PC-9 (cell line): ENCODE measurements at places on chromosomes 13 and 19.

DNA sequence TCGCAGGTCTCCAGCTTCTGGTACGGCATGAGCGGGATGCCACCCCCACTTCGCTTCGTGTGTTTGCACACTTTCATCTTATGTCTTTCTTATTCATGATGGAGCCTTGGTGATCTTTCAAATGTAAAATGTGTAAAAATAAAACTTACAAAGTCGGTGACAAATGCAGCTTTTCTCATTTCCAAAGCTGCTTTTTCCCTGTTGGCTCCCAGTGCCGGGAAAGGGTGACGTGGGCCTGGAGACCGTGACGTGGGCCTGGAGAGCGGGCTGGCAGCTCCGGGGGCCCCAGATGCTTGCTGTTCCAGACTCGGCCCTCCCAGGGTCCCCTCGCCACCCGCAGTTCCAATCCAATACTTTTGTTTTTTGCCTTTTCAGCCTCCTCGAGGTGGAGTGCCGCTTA, 101.4 kb downstream of the KDM4B start:
- no peaks in the 10 kb centered on the region for H3K4me1 ChIP-seq
- no peak overlapping the region for H3K4me3 ChIP-seq
- no peaks in the 10 kb centered on the region for H3K36me3 ChIP-seq
- DNase-seq, result no peak
- no peaks in the 10 kb centered on the region for H3K27me3 ChIP-seq
- no peak overlapping the region for H3K27ac ChIP-seq

GRCh38 chr13:75764251-75764925, 128.3 kb downstream of the LMO7 start:
- no peaks in the 10 kb centered on the region for H3K27me3 ChIP-seq
- H3K4me3 ChIP-seq, result peak overlapping the region; percentile 59; the same call in 1 of the 2 replicates
- DNase-seq, result no peak
- no peak overlapping the region for H3K27ac ChIP-seq
- peaks cover 37% of the 10 kb centered on the region; the same call in 1 of the 2 replicates for H3K36me3 ChIP-seq
- H3K4me1 ChIP-seq, result peaks cover 29% of the 10 kb centered on the region

DNA sequence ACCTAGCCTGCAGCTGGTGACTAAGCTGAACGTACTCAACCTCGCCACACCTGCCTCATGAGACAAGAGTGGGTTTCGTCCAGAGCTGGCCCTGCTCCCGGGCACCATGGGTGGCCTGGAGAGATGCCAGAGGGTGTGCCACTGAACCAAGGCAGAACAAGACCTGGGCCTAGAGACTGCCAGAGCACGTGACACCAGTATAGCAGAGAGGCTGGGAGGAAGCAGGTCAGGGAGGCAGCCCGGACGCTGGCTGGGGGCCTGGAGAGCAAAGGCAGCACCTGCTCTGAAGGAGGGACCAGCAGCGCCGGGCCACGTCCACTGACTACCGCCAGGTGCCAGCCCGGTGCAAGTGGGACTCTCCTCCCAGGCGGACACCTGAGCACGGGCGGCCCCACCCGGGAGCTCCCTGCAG, 7.3 kb upstream of the C13orf46 start:
- peak overlapping the region; percentile 63 for H3K27ac ChIP-seq
- peak; percentile 98 for DNase-seq
- H3K27me3 ChIP-seq, result no peaks in the 10 kb centered on the region
- H3K4me1 ChIP-seq, result peaks cover 36% of the 10 kb centered on the region
- no peak overlapping the region for H3K4me3 ChIP-seq

GRCh38 chr13:30156826-30157615, 150.3 kb downstream of the KATNAL1 start:
- no peaks in the 10 kb centered on the region for H3K36me3 ChIP-seq
- H3K27ac ChIP-seq, result no peak overlapping the region
- H3K4me1 ChIP-seq, result no peaks in the 10 kb centered on the region
- no peak for DNase-seq
- H3K4me3 ChIP-seq, result no peak overlapping the region

DNA sequence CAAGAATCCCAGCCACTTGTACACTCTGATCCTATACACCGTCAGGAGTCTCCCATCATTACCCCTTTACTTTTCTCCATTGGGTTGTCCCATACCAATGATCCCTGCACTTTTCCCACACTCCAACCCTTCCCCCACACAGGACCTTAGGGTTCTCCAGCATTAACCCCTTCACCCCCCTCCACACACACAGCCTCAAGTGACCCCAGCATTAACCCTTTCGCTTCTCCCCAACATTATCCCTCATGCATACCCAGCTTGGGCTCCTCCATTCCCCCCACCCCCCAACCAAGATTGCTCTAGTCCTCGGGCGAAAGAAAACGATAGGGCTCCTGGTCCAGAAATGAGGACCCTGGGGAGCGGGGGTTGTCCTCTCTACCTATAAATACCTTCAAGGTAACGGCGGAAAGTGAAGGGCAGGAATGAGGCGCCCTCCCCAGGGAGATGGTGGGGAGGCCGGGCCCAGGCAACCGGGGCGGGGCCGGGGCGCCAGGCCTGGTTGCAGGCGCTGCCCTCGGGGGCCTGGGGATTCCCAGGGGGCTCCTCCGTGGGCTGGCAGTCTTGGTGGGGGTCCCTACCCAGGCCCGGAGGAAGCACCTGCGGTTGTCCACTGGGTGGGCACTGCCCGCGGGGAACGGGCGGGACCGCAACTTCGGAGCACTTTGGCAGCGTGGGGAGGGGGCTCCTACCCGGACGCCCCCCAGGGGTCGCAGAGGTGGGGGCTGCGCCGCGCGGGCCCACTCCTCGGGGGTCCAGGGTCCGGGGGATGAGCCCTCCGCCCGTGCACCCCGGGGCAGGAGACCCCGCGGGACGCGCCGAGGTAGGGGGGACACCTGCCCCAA, 757 bp downstream of the WIZ start:
- peak overlapping the region; percentile 76 for H3K4me3 ChIP-seq
- no peak for DNase-seq
- peaks cover 10% of the 10 kb centered on the region; the same call in 1 of the 2 replicates for H3K4me1 ChIP-seq
- H3K36me3 ChIP-seq, result no peaks in the 10 kb centered on the region

- peaks cover 51% of the 10 kb centered on the region for H3K36me3 ChIP-seq
- DNase-seq, result no peak
- no peak overlapping the region for H3K27ac ChIP-seq
- no peak overlapping the region for H3K4me3 ChIP-seq
These were observed 3.4 kb downstream of the PVR start for GRCh38 chr19:44647144-44647543.

- H3K4me1 ChIP-seq, result no peaks in the 10 kb centered on the region
- no peak overlapping the region for H3K27ac ChIP-seq
- H3K27me3 ChIP-seq, result no peaks in the 10 kb centered on the region
- DNase-seq, result peak; percentile 31
- H3K4me3 ChIP-seq, result no peak overlapping the region
These were observed 58.0 kb upstream of the CYSLTR2 start for GRCh38 chr13:48595431-48596429.

GRCh38 chr13:44818428-44818827, 170.8 kb downstream of the NUFIP1 start:
- DNase-seq, result no peak
- H3K4me3 ChIP-seq, result no peak overlapping the region
- peaks cover 4% of the 10 kb centered on the region; the same call in 1 of the 2 replicates for H3K36me3 ChIP-seq

GRCh38 chr13:49185264-49185663, 34.9 kb upstream of the MLNR start:
- DNase-seq, result no peak
- no peak overlapping the region for H3K27ac ChIP-seq
- H3K27me3 ChIP-seq, result no peaks in the 10 kb centered on the region
- H3K36me3 ChIP-seq, result peaks cover 22% of the 10 kb centered on the region; the same call in 1 of the 2 replicates
- H3K4me3 ChIP-seq, result no peak overlapping the region

GRCh38 chr19:39362682-39363657, 20.7 kb downstream of the SAMD4B start:
- no peaks in the 10 kb centered on the region for H3K27me3 ChIP-seq
- peaks cover 20% of the 10 kb centered on the region for H3K4me1 ChIP-seq
- H3K4me3 ChIP-seq, result no peak overlapping the region
- peaks cover 15% of the 10 kb centered on the region; the same call in 1 of the 2 replicates for H3K36me3 ChIP-seq
